ENCODE measurements at places on chromosomes 6 and 20. TPM values are rescaled to one million over a fixed set of nuclear protein-coding genes. Genes with fewer than 3 reads are reported as not detected.

- no peak for DNase-seq
Observed at GRCh38 chr6:169650959-169651292, 50.9 kb downstream of the WDR27 start.

DNA sequence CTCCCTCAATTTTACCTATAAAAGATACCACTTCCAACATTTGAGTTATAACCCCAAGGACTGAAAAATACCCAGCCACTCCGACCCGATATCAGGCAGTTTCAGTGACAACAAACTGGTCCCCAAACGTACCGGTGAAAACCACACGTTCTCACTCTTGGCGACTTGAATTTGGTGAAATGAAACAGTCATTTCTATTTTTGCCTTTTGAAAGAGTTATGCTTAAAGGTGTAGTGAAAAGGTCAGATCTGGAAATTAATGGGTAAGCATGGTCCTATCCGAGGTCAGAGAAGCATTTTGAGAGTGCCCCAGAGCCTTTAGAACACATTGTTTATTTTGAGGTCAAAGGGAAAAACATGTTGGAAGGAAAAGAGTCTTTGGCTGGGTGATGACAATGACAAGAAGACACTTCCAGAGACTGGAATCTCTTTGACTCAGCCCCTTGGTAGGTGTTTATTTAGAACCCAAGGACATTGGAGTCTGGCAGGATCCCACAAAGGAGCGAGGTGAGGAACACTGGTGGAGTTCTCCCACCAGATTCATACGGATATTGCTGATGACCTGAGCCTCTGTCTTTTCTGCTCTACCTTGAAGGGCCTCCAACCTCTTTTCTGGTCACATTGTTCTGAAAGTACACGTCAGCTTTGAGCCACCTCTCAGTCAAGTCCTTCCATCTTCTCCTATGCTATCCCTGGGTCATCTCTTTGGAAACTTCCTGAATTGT, 235.0 kb downstream of the GMPR start:
- no peak for DNase-seq

The E2F1 gene
- 4.8 TPM for total RNA-seq

The HLA-DRB5 gene
- total RNA-seq, result not detected

The C20orf202 gene
- total RNA-seq, result not detected

- DNase-seq, result no peak
Observed at GRCh38 chr6:161168281-161168891, 105.5 kb downstream of the AGPAT4 start.

GRCh38 chr6:117473401-117473800, 9.1 kb upstream of the DCBLD1 start:
- no peak for DNase-seq

- DNase-seq, result no peak
Observed at GRCh38 chr6:139288496-139289040, 3.2 kb downstream of the TXLNB start.

The LST1 gene
- 0.49 TPM for total RNA-seq

Measured in esophagus squamous epithelium (tissue), 5 donors.